ENCODE measurements at places on chromosomes 5 and 9. TPM values are rescaled to one million over a fixed set of nuclear protein-coding genes. Genes with fewer than 3 reads are reported as not detected.

The PCDHGA6 gene
- 9.6 TPM for total RNA-seq

The PCDHA4 gene
- total RNA-seq: 15.7 TPM

The ACTBL2 gene
- not detected for total RNA-seq

The BARHL1 gene
- not detected for total RNA-seq

The OLFM1 gene
- 75.5 TPM for total RNA-seq

The BRD8 gene
- total RNA-seq: 44.5 TPM

The PLCXD3 gene
- total RNA-seq: 7.6 TPM

The CENPK gene
- 5.4 TPM for total RNA-seq

All from temporal lobe (tissue), 4 donors.